Panc1 (cell line): ENCODE measurements at places on chromosomes 1 and 21.

DNA sequence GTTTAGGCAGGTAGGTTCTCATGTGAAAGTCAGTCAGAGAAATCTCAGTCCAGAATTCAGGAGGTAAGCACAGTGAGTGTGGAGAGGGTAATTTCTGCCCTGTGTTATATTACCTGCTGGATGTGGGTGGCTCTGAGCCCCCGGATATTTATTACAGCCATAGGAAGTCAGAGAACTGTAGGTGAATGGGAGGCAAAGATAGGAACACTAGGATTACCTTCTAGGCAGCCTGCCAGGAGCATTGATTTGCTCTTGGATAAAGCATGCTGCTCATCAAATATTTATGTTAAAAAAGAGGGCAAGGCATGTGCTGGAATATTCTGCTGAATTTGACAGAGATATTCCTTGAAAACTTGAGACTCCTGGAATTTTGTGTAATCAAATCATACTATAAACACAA lies 8.5 kb downstream of the GNG12 start:
- no peaks in the 10 kb centered on the region for H3K27me3 ChIP-seq
- H3K4me1 ChIP-seq, result no peaks in the 10 kb centered on the region; the same call in none of the 2 replicates
- H3K4me3 ChIP-seq, result no peak overlapping the region

- H3K4me3 ChIP-seq, result no peak overlapping the region
- H3K36me3 ChIP-seq, result no peaks in the 10 kb centered on the region
- no peaks in the 10 kb centered on the region for H3K27me3 ChIP-seq
- no peak overlapping the region for H3K27ac ChIP-seq
- DNase-seq, result no peak
Observed at GRCh38 chr1:220924331-220924970, 45.2 kb downstream of the HLX start.

- no peak overlapping the region for H3K27ac ChIP-seq
- H3K4me3 ChIP-seq, result no peak overlapping the region
- DNase-seq, result no peak
- H3K36me3 ChIP-seq, result no peaks in the 10 kb centered on the region
- H3K27me3 ChIP-seq, result no peaks in the 10 kb centered on the region
Observed at GRCh38 chr21:32406405-32406804, 6.1 kb upstream of the EVA1C start.

GRCh38 chr21:36247316-36248010 lies 72.5 kb upstream of the MORC3 start:
- no peaks in the 10 kb centered on the region for H3K4me1 ChIP-seq
- no peak overlapping the region for H3K4me3 ChIP-seq
- H3K27me3 ChIP-seq, result no peaks in the 10 kb centered on the region
- no peaks in the 10 kb centered on the region for H3K36me3 ChIP-seq

DNA sequence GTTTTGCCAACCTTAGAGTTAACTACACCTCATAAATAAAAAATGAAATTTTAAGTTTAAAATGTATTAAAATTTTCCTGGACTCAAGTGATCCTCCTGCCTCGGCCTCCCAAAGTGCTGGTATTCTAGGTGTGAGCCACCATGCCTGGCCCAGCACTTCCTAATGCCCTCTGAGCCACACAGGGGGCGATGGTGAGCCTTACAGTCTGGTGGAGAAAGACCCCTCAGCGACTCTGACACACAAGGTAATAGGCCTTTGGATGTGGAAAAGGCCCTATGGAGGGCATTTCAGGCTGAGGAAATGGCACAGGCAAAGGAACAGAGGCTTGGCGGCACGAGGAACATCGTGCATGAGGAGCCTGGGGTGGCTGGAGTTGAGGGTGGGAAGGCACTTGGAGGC lies 6.7 kb downstream of the CITED4 start:
- H3K27me3 ChIP-seq, result no peaks in the 10 kb centered on the region
- no peaks in the 10 kb centered on the region for H3K36me3 ChIP-seq
- no peak overlapping the region for H3K27ac ChIP-seq
- H3K4me1 ChIP-seq, result peaks cover 21% of the 10 kb centered on the region

DNA sequence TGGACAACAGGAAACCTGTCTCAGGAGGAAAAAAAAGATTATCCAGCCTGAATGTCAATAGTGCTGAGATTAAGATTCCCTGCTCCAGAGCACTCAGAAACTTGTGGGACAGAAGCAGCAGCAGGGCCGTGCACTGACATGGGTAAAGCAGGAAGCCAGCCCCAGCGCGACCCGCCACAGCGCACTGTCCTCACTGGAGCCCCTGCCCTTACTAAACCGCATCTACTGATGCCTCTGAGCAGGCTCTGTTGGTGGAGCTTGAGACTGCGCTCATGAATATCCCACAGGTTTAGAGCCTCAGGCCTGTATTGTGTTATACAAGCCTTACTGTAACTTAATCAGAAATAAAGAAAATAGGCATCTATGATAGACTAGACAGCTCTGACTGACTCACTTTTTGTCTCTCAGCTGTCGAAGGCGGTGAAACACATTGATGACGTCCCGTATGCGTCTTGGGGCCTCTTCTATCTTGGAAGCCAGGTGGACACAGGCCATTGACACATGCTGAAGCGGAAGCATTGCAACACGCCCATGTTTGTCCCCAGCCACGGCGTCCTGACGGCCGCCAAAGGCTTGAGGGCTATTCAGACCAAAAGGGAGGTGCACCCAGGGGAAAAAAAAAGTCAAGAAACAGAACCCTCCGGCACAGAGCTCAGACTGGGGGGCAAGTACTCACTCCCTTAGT lies 1.2 kb downstream of the CCNL2 start:
- peaks cover 37% of the 10 kb centered on the region for H3K4me1 ChIP-seq
- peak overlapping the region; percentile 100 for H3K4me3 ChIP-seq

DNA sequence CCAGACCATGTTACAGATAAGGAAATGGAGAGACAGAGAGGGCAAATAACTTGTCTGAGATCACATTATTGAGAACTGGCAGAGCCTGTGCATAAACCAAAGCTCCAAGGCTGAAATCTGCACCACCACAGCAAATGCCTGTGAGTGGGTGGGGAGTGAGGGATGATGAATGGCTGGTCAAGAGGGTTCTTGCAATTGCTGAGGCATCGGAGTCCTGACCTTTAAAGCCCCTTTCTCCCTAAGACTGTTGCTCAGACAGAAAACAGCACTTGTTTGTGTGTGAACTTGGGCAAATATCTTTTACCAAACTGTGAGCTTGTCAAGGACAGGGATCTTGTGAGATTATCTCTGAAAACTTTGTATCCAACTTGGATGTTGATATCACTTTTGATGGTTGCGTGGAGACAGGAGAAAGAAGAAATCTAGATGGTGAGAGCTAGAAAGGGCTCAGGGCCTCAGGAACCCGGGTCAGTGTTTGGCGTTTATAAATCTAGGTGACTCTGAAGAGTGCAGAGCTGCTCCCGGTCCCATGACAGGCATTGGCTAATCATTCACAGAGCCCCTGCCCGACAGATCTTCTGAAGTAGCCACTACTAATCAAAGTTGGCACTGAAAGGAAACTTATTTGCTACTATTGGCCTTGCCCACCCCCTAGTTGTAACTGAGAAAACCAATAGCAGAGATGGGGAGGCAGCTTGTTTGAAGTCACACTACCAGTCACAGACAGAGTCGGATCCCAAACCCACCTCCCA lies 122.3 kb downstream of the FOXD2 start:
- H3K4me3 ChIP-seq, result no peak overlapping the region
- no peaks in the 10 kb centered on the region for H3K36me3 ChIP-seq
- H3K4me1 ChIP-seq, result no peaks in the 10 kb centered on the region
- DNase-seq, result no peak
- no peak overlapping the region for H3K27ac ChIP-seq

- H3K27ac ChIP-seq, result no peak overlapping the region
- DNase-seq, result no peak
- H3K4me1 ChIP-seq, result no peaks in the 10 kb centered on the region
- peaks cover 3% of the 10 kb centered on the region; the same call in 1 of the 2 replicates for H3K36me3 ChIP-seq
- no peaks in the 10 kb centered on the region for H3K27me3 ChIP-seq
Observed at GRCh38 chr1:50742523-50742922, 217.5 kb downstream of the FAF1 start.

GRCh38 chr1:169943963-169944526 lies 50.3 kb upstream of the SCYL3 start:
- DNase-seq, result no peak
- no peak overlapping the region for H3K4me3 ChIP-seq
- no peaks in the 10 kb centered on the region; the same call in 1 of the 2 replicates for H3K4me1 ChIP-seq
- no peaks in the 10 kb centered on the region for H3K36me3 ChIP-seq

DNA sequence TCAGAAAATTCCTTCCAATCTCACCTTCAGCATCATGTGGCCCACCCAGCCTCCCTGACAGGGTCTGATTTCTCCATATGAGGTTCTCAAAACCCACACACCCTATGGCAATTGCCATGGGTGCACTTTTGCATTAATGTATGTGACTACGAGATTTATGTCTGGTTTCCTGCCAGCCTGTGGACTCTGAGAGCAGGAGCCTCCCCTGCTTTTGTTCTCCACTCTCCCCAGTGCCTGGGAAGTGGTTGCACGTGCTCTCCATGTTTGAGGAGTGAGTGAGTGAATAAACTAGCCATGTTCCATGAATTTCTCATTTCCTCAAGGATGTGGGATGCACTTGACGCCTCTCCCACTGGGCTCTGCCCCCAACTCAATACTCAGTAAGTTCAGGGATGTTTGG lies 91.2 kb downstream of the ACTL8 start:
- no peaks in the 10 kb centered on the region; the same call in 1 of the 2 replicates for H3K27me3 ChIP-seq
- H3K4me3 ChIP-seq, result no peak overlapping the region
- DNase-seq, result no peak
- H3K4me1 ChIP-seq, result no peaks in the 10 kb centered on the region

- no peak overlapping the region for H3K4me3 ChIP-seq
Observed at GRCh38 chr1:29171089-29171488, 10.6 kb downstream of the SRSF4 start.

- DNase-seq, result no peak
- no peaks in the 10 kb centered on the region for H3K36me3 ChIP-seq
- H3K27ac ChIP-seq, result no peak overlapping the region
- H3K4me1 ChIP-seq, result no peaks in the 10 kb centered on the region
Observed at GRCh38 chr1:158331106-158331425, 265 bp downstream of the CD1B start.

DNA sequence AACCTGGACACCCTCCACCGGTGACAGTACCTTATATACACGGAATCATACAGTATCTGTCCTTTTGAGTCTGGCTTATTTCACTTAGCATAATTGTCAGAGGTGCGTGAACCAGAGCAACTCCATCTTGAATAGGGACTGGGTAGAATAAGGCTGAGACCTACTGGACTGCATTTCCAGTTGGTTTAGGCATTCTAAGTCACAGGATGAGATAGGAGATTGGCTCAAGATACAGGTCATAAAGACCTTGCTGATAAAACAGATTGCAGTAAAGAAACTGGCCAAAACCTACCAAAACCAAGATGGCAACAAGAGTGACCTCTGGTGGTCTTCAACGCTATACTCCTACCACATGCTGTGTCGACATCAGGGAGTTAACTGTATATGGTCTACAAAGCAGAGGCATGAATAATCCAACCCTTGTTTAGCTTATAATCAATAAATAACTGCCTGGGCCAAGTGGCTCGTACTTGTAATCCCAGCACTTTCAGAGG lies 1.4 kb upstream of the FDPS start:
- peak overlapping the region; percentile 97 for H3K27ac ChIP-seq
- peaks cover 7% of the 10 kb centered on the region; the same call in 1 of the 2 replicates for H3K36me3 ChIP-seq
- H3K27me3 ChIP-seq, result no peaks in the 10 kb centered on the region
- no peak overlapping the region for H3K4me3 ChIP-seq
- H3K4me1 ChIP-seq, result peaks cover 9% of the 10 kb centered on the region; the same call in 1 of the 2 replicates

GRCh38 chr21:34266351-34266750 lies 97.5 kb upstream of the KCNE2 start:
- no peaks in the 10 kb centered on the region for H3K4me1 ChIP-seq
- no peaks in the 10 kb centered on the region for H3K36me3 ChIP-seq
- no peaks in the 10 kb centered on the region for H3K27me3 ChIP-seq

DNA sequence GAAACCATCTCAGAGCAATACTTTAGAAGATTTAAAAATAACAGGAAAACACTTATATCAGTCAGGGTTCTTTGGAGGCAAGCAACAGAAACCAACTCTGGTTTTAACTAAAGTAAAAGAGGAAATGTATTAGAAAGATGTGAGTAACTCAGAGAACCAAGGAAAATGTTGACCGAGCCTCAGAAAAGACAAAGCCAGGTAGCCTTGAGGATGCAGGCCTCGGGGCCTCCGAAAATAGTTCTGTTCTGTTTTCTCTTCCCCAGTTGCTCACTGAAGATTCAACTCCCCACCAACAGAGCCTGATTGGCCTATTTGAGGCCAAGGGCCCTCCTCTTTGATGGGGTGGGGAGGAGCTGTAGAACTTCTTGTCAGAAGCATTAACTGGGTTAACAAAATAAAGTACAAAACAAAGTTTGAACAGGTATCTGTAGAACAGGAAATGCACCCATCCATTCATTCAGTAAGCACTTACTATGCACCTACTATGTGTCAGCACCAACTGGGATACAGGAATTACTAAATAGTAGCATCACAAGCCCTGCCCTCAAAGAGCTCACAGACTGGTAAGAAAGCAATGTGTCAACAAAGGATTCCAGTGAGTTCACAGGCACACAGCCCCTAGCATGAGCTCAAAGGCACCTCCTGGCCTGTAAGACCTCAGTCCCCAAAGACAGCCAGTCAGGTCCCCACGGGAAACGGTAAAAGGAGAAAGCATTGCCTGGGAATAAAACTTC lies 12.6 kb downstream of the SLAMF8 start:
- H3K27ac ChIP-seq, result no peak overlapping the region
- no peaks in the 10 kb centered on the region for H3K4me1 ChIP-seq
- no peak for DNase-seq
- H3K36me3 ChIP-seq, result no peaks in the 10 kb centered on the region
- no peaks in the 10 kb centered on the region for H3K27me3 ChIP-seq
- no peak overlapping the region for H3K4me3 ChIP-seq

GRCh38 chr1:203682473-203683383 lies 56.1 kb downstream of the ATP2B4 start:
- H3K27ac ChIP-seq, result no peak overlapping the region
- no peak for DNase-seq
- H3K4me3 ChIP-seq, result no peak overlapping the region
- H3K27me3 ChIP-seq, result no peaks in the 10 kb centered on the region

DNA sequence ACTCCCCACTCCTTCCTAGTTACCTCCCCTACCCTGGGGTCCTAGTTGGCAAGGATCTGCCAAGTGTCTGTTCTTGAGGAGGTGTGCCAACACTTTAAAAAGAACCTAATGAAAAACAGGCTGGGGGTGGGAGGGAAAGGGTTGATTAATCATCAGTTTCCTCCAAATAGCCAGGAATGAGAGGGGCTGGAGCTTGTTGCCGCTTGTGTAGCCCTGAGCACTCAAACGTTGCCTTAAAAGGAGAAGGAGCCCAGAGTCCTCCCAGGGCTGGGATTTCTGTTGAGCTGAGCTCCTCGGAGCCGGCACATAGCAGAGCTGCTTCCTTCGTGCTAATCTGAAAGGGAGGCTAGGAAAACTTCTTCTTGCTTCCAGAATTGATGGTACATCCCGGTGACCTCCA lies 15.9 kb downstream of the SHISA4 start:
- no peak overlapping the region for H3K4me3 ChIP-seq
- H3K4me1 ChIP-seq, result no peaks in the 10 kb centered on the region
- DNase-seq, result no peak

DNA sequence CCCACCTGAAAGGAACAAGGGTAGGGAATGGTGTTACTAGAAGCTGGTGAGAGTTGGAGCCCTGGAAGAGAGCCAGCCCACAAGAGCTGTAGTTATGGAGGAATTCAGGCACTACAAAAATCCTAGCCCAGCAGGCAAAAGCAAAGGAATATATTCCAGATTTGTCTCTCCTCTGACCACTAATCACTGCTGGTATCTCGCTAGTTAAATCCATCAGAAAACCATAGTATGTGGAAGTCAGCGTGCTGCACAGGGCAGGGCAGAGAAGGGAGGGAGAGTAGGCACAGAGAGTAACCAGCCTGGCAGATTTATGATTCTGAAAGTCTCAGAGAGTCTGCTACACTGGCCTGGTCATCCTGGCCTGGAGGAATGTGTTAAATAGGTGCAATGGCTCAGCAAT lies 88.6 kb downstream of the SELENOF start:
- H3K27me3 ChIP-seq, result peaks cover 28% of the 10 kb centered on the region
- no peaks in the 10 kb centered on the region for H3K36me3 ChIP-seq
- no peak for DNase-seq
- H3K4me1 ChIP-seq, result no peaks in the 10 kb centered on the region
